ENCODE measurements at places on chromosomes 3 and 15. TPM values are rescaled to one million over a fixed set of nuclear protein-coding genes. Genes with fewer than 3 reads are reported as not detected.

The RLBP1 gene
- total RNA-seq = not detected

The CLPX gene
- total RNA-seq = 45.5 TPM

The SELENOT gene
- 49.2 TPM for total RNA-seq

The CNTN4 gene
- total RNA-seq = 0.60 TPM

The GOLGA6L7 gene
- not detected for total RNA-seq

The ADAMTSL3 gene
- 11.3 TPM for total RNA-seq

The CPNE9 gene
- 3.4 TPM for total RNA-seq

The RPL35A gene
- total RNA-seq = 799 TPM

The AGBL1 gene
- total RNA-seq = 0.23 TPM

The OR5H15 gene
- not detected for total RNA-seq

The CIP2A gene
- 6.4 TPM for total RNA-seq

The THOC7 gene
- total RNA-seq = 28.0 TPM

The SKOR1 gene
- 2.3 TPM for total RNA-seq

The CSTA gene
- 197 TPM for total RNA-seq

The OR5K3 gene
- total RNA-seq = not detected

The RTP3 gene
- not detected for total RNA-seq

The FBXO40 gene
- not detected for total RNA-seq

The NOX5 gene
- total RNA-seq = not detected

The IL5RA gene
- 0.16 TPM for total RNA-seq

The CFAP44 gene
- 3.9 TPM for total RNA-seq

The SYNPR gene
- total RNA-seq = not detected

The C3orf49 gene
- not detected for total RNA-seq

The C3orf85 gene
- total RNA-seq = not detected

The STAB1 gene
- total RNA-seq = 9.7 TPM

The WWTR1 gene
- total RNA-seq = 68.9 TPM

The CXCR6 gene
- not detected for total RNA-seq

The HESX1 gene
- 0.76 TPM for total RNA-seq

The IGF2BP2 gene
- total RNA-seq = 29.9 TPM

The GCSAM gene
- total RNA-seq = 1.2 TPM

The PPM1L gene
- 40.2 TPM for total RNA-seq

The TMCO5A gene
- total RNA-seq = not detected

The BUB1B gene
- total RNA-seq = 10.7 TPM

The CAMP gene
- not detected for total RNA-seq

The DUOXA2 gene
- not detected for total RNA-seq

The PRRT3 gene
- 3.2 TPM for total RNA-seq

The CPN2 gene
- total RNA-seq = not detected

The LTF gene
- total RNA-seq = 5.0 TPM

The GOLGA6D gene
- 0.72 TPM for total RNA-seq

The CDHR4 gene
- total RNA-seq = 0.89 TPM

The ADGRG7 gene
- total RNA-seq = not detected

The SRGAP3 gene
- total RNA-seq = 33.1 TPM

The PCSK6 gene
- total RNA-seq = 31.5 TPM

The MYD88 gene
- 33.2 TPM for total RNA-seq
